ENCODE measurements at places on chromosomes 4 and X.

GRCh38 chr4:67019686-67020437, 525.4 kb downstream of the CENPC start:
- no peak for DNase-seq

DNA sequence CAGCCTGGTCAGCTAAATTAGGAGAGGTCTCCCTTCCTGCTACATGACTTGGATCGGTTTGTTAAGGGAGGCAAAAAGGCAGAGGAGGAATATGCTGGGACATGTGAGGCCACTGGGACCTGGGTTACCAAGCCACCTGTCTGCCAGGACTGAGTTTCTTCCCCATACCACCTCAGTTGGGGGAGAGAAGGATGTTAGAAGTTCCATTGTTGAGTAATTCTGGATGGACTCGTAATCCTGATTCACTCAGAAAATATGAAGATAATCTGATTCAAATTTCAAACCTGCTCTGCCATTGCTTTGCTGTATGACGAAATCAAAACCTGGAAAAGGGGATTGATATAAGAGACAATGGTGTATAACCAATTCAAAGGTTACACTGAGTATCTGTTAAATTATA, 97.4 kb upstream of the S100G start:
- no peak for DNase-seq

- no peak for DNase-seq
Observed at GRCh38 chr4:176545872-176546271, 226.1 kb downstream of the SPCS3 start.

DNA sequence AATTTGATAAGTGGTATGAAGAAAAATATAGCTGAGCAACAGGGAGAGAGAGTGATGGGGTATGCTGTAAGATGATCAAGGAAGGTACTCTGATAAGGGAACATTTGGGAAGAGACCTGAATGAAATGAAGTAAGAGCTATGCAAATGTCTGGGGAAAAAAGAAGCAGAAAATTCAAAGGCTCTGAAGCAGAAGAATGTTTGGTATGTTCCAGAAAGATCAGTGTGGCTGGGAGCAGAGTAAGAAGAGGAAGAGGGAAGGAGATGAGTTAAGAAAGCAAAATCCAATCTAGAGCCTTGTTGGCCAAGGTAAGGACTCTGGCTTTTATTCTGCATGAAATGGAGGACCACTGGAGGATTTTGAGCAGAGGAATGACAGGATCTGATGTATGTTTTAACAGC, 90.0 kb downstream of the AWAT2 start:
- no peak for DNase-seq

GRCh38 chr4:96352051-96352517, 512.2 kb downstream of the PDHA2 start:
- DNase-seq: no peak

DNA sequence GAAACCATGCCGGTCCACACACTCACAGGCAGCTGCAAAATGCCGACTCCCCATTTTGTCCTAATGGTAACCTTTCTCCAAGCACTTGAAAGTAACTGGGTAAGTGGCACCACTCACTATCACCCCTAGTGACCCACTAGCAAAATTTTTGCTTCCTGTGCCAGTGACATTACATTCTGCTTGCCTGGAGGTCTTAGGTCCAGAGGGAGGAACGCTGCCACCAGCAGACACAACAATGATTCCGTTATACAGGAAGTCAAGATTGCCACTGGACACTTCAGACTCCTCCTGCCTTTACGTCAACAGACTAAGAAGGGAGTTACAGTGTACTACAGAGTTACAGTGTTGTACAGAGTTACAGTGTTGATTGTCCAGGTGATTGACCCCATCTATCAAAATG, 11.8 kb upstream of the TMEM192 start:
- DNase-seq: no peak

GRCh38 chrX:115616943-115617563, 56.1 kb downstream of the PLS3 start:
- no peak for DNase-seq
